ENCODE measurements at places on chromosomes 7 and 10. TPM values are rescaled to one million over a fixed set of nuclear protein-coding genes. Genes with fewer than 3 reads are reported as not detected.

DNA sequence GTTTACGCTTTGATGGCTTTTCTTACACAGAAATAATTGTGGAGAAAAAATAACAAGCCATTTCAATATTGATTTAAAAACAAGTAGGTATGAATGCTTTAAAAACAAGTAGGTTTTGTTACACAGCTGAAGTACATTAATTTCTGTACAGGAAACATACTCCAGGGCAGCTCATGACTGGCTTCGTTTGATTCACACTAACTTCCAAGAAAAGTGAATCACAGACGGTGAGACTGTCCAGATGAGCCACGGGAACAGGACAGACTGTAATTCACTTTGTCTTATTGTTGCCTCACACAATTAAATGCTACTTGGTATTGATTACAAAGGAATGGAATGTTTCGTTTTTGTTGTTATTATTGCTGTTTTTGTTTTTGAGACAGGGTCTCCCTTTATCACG is 26.6 kb upstream of the SNX10 start:
- ATAC-seq: peak; percentile 99

GRCh38 chr10:109892117-109892516 is 31.2 kb downstream of the XPNPEP1 start:
- ATAC-seq: peak; percentile 45

DNA sequence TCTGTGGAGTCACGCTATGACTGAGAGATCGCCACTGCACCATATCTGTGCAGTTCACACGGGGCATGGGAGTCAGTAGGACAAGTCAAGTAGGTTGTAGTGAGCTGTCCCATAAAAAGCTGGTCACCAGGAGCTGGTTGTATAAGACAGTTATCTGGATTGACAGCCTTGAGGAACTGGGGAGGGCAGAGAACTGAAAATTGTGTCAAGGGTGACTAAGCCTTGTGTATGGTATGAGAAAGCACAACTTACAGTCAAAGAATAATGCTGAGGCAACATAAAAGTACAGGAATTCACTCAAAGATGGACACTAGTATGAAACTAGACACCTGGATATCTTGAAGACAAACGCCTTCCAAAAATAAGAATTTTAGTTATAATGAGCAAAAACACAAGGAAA is 564.9 kb downstream of the POM121L12 start:
- no peak for ATAC-seq

- ATAC-seq: no peak
Observed at GRCh38 chr10:121112579-121113384, 261.6 kb downstream of the WDR11 start.

GRCh38 chr7:50632561-50633413 is 67.6 kb upstream of the DDC start:
- ATAC-seq: peak; percentile 86

- ATAC-seq: no peak
Observed at GRCh38 chr7:128755075-128755818, 16.1 kb downstream of the CALU start.

GRCh38 chr7:101085162-101085964 is at the start of gene TRIM56:
Gene TRIM56, plus strand, starts transcription at chr7:101085481. Its CDS starts 1,832 bp downstream, at chr7:101087313.
- ATAC-seq: peak; percentile 92

- no peak for ATAC-seq
Observed at GRCh38 chr10:86579883-86580520, 58.4 kb upstream of the WAPL start.

- ATAC-seq: no peak
Observed at GRCh38 chr10:99983280-99983988, 26.3 kb downstream of the DNMBP start.

The RNF148 gene
- total RNA-seq: not detected

DNA sequence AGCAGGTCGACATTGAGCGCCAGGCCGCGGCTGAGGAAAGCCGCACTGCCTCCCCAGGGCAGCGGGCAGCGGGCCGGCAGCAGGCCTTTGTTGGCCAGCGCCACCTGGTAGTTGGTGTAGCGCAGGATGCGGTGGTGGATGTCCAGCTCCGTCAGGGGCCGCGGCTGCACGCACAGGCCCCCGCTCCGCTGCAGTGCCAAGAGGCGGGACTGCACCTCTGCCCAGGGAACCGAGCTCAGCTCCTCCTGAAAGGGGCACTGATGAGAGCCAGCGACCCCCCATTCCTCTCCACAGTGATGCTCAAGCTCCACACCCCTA is 5.2 kb downstream of the ATG9B start:
- no peak for ATAC-seq

The CPVL gene
- total RNA-seq: 0.63 TPM

DNA sequence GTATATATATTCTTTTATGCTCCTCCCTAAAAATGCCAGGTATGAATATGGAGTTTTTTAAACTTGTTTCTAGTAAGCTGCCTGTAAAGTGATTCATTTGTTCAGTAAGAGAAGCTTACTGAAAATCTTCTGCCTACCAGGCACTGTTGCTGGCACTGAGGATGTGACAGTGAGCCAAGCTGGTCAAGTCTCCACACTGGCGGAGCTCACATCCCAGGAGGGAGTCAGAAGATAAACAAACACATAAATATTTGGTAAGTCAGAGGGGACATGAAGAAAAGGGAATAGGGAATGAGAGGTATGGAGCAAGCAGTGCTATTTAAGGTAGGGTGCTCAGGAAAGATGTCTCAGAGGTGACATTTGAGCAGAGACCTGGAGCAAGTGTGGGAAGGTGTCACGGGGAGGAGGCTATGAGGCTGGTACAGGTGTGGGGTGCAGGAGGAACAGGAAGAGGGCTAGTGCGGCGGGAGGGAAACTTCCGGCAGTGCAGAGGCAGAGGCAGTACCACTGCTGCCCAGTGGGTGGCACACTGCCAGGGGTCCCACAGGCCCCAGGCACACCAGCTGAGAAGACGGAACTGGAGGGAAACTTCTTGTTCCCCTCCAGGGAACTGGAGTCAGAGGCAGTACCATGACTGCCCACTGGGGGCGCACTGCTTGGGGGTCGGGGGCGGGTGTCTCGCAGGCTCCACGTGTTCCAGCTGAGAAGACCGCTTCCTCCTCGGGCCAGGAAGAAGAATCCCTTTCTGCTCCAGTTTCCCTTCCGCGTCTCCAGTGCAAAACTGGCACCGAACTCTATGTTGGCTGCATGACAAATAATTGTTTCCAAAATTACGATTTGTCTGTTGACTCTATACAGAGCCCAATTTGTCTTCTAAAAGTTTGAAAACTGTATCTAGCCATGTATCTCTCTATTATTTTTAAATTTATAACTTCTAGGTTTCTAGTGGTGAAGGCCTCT is 161.0 kb downstream of the TEX36 start:
- ATAC-seq: no peak

The BHLHA15 gene
- not detected for total RNA-seq

The PNLIPRP3 gene
- total RNA-seq: not detected
